ENCODE measurements at places on chromosomes 13 and 19.

GRCh38 chr19:51417810-51418157 is 342 bp upstream of the SIGLEC10 start:
- no peak for DNase-seq

DNA sequence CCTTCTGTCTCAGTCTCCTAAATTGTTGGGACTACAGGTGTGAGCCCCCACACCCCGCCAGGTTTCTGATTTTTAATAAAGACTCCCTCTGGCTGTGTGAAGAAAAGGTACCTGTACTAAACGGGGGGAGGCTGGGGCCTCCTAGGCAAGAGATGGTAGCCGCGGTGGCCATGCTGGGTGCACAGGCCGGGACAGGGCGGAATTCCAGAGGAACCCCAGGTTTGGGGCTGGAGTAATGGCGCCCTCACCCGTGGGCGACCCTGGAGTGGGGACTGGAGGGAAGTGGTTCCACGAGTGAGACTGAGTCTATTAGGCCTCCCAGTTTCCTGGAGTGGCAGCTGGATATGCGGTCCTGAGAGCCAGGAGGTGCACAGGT is 1.6 kb upstream of the CBARP start:
- no peak for DNase-seq

DNA sequence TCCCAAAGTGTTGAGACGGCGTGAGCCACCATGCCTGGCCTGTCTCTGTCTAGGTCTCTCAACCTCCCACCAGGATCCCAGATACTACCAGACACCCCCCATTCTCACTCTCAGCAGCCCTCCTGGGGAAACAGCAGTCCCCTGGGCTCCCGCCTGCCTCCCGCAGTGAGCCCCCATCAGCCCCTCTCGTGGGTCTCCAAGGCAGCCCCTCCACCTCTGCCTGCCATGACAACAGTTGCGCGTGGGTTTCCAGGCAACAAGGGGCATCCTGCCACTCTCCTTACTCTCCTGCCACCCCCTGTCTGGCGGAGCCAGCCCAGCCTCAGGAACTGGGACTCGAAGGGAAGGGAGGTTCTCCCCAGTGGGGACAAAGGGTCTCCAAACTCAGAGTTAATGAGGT is 5.2 kb downstream of the LRRC4B start:
- no peak for DNase-seq

DNA sequence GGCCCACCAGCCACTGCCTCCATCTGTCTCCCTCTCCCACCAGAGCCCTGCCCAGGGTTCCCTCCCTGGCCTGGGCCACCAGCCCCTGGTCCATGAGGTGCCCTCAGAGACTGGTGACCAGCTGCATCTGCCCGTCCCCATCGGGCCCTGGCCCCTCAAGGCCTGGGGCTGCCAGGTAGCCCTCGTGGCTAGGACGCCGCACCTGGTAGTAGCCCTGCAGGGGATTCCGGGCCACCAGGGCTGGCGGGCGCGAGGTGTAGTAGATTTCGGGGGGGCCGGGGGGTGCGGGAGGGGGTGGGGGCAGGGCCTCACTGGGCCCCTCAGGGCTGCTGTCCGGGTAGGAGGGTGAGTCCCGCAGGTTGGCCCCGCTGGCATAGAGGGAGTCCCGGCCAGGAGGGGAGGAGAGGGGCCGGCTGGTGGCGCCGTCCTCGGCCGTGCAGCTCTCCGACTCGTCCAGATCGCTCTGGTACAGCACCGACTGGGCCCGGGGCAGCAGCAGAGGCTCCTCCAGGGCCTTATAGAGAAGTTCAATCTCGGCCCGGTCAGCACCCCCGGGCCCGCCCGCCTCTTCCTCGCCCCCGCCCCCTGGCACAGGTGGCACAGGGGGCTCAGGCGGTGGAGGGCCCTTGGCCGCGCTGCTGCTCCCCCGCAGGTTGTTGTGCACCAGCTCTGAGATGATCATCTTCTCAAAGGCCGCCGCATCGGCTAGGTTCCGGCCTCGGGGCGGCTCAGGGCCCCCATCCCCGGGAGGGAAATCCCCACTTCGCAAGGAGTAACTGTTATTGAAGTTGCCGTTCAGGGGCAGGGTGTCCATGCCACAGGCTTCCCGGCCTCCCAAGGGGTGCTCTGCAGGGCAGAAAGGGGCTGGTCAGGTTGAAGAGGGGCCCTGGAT is 14.6 kb upstream of the ASF1B start:
- DNase-seq: no peak

All from cerebellar nuclear complex (tissue), 1 donor.